ENCODE measurements at places on chromosomes 7 and 10.
A peak's percentile ranks its signal among the peaks of the same experiment; 100 is the strongest.

GRCh38 chr10:61937631-61938351 lies 36.3 kb downstream of the ARID5B start:
- DNase-seq, result no peak

GRCh38 chr10:35396560-35397434 lies 60.5 kb downstream of the CCNY start:
- DNase-seq, result no peak

DNA sequence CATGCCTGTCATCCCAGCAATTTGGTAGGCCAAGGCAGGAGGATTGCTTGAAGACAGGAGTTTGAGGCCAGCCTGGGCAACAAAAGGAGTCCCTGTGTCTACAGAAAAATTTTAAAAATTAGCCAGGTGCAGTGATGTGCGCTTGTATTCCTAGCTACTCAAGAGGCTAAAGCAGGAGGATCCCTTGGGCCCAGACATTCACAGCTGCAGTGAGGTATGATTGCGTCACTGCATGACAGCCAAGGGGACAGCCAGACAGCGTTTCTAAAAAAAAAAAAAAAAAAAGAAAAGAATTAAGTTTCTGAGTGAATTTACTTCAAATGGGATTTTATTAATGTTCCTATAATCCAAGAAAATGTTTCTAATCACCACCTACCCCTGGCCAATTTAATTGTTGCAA lies 87.4 kb upstream of the RNF148 start:
- DNase-seq, result no peak

GRCh38 chr7:51265066-51265907 lies 51.3 kb downstream of the COBL start:
- no peak for DNase-seq

DNA sequence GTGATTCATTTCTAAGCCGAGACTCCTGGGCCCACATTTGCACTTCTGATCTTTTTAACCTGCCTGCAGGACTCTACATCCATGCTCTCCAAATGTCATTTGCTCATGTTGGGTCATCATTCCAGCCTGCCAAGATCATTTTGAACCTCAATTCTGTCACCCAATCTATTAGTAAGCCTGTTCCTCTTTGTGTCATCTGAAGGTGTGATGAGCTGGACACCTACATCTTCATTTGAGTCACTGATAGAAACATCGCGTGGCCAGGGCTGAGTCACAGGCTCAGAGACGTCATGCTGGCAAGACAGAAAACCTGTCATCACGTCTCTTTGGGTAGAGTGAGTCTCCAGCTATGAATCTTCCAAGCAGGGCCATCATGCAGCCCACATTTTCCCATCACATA lies 65.3 kb upstream of the SLF2 start:
- DNase-seq, result peak; percentile 64

DNA sequence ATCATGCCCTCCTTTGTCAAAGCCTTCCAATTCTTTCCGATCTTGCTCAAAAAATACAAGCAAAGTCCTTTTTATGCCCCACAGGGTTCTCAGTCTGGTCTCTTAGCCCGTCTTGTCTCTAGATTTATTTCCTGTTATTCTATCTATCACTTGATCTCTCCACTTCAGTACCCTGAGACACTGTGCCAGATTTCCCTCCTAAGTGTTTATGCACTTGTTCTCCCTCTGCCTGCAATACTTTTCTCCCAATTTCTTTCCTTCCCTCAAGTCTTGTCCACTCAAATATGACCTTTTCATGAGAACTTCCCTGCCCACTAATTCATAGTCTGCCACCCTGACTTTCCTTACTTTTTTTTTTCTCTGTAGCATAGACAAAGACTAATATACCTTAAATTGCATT lies 141.4 kb downstream of the MBL2 start:
- DNase-seq, result no peak

DNA sequence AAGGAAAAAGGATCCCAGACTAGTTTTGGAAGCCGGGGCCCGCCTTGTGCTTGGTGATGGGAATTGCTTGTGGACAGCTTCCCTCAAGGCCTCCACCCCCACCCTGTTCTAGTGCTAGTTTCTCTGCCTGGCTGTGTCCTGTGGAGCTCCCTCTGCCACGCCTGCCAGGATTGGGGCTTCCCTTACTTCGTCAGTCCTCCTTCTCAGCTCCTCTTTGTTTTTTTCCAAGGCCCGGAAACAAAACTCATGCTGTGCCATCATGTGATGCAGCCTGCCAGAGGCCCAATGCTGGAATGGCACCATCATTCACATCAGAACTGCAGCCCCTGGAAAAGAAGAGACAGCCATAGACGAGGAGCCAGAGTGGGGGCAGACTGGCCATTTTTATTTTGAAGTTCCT lies 11.2 kb downstream of the YKT6 start:
- DNase-seq, result no peak

GRCh38 chr7:17040716-17041115 lies 158.9 kb upstream of the AGR3 start:
- no peak for DNase-seq

DNA sequence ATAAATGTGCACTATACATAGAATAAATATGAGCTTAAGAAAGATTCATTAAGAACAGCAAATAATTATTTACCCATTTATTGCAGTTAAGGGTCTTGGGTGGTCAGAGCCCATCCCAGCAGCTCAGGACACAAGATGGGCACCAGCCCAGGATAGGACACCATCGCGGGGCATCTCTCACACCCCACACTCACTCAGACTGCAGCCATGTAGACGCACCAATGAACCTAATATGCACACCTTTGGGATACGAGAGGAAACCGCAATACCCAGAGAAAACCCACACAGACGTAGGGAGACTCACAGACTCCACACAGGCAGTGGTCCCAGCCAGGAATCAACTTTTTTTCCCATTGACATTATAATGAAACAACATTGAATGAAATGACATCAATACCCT lies 36.0 kb downstream of the CARD11 start:
- DNase-seq, result no peak

GRCh38 chr10:124285587-124286527 lies 132.9 kb downstream of the OAT start:
- DNase-seq, result no peak

GRCh38 chr7:82167558-82168314 lies 275.8 kb downstream of the CACNA2D1 start:
- DNase-seq, result no peak

DNA sequence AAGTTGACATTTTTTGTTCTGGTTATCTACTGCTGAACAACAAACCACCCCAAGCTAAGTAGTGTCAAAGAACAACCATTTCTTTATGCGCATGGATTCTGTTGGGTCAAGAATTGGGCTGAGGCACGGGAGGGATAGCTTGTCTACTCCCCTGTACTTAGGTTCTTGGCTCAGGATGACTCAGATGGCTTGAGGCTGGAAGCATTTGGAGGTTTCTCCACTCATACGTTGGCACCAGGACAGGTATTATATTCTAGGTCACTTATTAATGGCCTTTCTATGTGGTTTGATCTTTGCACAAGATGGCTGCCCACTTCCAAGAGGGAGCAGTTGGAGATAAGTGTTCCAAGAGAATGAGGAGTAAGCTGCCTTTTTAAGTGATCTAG lies 11.8 kb upstream of the TFAM start:
- DNase-seq, result no peak

GRCh38 chr10:3757638-3758490 lies 27.1 kb downstream of the KLF6 start:
- peak; percentile 75 for DNase-seq

DNA sequence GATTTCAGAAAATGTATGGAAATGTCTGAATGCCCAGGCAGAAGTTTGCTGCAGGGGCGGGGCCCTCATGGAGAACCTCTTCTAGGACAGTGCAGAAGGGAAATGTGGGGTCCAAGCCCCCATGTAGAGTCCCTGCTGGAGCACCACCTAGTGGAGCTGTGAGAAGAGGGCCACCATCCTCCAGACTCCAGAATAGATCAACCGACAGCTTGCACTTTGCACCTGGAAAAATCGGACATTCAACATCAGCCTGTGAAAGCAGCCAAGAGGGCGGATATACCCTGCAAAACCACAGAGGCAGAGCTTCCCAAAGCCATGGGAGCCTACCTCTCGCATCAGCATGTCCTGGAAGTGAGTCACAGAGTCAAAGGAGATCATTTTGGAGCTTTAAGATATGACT lies 14.3 kb downstream of the RPEL1 start:
- DNase-seq, result no peak

GRCh38 chr7:132148876-132149275 lies 427.4 kb downstream of the PLXNA4 start:
- no peak for DNase-seq

GRCh38 chr7:155770241-155770640 lies 42.0 kb downstream of the SHH start:
- no peak for DNase-seq

DNA sequence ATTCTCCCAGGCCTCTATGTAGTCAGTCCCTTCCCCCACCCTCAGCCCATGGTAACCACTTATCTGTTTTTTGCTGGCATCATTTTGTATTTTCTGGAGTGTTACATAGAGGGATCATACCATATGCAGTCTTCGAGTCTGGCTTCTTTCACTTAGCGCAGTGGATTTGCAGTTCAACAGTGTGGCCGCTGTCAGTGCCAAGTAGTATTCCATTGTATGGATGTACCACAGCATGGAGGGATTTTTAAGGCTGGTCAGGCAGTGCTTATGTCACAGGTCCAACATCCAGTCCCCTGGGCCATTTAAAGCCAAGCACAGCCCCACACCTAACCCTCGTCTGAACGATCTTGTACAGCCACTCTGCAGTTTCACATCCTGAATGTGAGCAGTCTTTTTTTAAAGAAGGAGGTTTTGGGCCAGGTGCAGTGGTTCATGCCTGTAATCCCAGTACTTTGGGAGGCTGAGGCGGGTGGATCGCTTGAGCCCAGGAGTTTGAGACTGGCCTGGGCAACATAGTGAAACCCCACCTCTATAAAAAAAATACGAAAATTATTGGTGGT lies 121.8 kb downstream of the CUX1 start:
- DNase-seq, result no peak

GRCh38 chr7:8338206-8338605 lies 76.2 kb upstream of the ICA1 start:
- DNase-seq, result no peak

GRCh38 chr7:5681423-5681822 lies 100.0 kb downstream of the RNF216 start:
- no peak for DNase-seq

GRCh38 chr10:104254493-104255310 lies at the start of gene GSTO1:
TSS of gene GSTO1 (plus strand) at chr10:104254892. CDS start at chr10:104254929, 37 bp downstream.
- DNase-seq, result peak; percentile 27

DNA sequence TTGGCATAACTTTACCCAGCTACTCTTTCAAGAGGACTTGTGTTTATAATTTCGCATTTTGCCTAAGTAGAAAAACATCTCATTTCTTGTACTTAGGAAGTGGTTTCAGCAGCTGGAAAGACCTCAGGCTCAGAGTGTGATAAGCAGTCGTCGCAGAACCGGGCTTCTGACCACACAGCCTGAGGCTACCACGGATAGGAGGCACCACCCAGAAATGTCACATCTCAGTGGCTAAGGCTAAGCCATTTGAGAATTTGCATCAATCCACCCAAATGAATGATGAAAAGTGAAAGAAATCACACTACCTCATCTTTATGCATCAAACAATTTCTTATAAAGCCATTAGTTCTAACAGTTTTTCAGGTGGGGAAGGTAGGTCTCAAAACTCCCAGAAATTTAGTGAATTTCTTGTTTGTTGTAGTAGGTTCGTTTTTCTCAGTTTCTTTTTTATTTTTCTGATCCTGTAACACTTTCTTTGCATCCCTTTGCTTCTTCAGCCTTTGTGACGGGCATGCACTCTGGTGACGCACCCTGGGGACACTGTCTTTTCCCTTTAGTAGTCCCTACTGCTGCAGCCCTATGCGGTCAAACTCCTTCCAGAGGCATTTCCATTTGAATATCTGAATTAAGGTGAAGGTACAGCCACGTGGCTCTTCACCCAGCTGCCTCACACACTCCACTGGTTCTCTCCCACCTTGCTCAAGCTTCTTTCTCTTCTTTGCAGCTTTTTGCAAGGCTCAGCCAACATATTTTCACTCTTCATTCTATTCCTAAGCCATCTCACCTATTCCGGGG lies 68.5 kb downstream of the MAP3K8 start:
- no peak for DNase-seq

GRCh38 chr10:79422178-79422892 lies 23.1 kb downstream of the ZCCHC24 start:
- DNase-seq, result no peak

DNA sequence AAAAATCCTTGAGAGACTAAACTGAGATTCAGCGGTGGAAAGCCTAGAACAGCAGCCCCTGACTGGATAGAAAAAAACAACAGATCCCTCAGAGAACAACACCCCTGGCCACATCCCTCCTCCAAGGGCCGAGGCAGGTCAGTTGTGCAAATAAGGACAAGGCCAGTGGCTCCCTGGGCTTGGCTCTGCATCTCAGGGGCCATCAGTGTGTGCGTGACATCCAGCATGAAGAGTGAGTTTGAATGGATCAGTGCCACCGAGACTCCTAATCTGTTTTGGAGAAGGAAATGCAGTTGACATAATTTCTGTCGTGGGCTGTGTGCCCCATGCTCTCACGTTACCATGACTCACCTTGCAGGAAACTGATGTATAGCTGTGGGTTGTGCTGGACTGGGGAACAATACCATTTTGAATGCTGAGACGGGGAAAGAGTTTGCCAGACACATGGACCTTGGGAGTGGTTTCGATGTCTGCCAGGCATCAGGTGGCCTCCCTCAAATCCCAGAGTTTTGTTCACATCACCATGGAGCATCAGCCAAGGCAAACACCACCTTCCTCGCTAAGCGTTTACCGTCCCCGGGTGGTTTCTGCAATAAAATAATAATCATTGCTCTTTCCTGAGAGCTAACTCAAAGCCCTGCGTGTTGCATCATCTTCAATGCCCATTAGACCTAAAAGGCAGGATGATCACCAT lies 153.2 kb upstream of the FZD8 start:
- no peak for DNase-seq

GRCh38 chr10:120513307-120513796 lies 56.3 kb downstream of the PLPP4 start:
- no peak for DNase-seq

DNA sequence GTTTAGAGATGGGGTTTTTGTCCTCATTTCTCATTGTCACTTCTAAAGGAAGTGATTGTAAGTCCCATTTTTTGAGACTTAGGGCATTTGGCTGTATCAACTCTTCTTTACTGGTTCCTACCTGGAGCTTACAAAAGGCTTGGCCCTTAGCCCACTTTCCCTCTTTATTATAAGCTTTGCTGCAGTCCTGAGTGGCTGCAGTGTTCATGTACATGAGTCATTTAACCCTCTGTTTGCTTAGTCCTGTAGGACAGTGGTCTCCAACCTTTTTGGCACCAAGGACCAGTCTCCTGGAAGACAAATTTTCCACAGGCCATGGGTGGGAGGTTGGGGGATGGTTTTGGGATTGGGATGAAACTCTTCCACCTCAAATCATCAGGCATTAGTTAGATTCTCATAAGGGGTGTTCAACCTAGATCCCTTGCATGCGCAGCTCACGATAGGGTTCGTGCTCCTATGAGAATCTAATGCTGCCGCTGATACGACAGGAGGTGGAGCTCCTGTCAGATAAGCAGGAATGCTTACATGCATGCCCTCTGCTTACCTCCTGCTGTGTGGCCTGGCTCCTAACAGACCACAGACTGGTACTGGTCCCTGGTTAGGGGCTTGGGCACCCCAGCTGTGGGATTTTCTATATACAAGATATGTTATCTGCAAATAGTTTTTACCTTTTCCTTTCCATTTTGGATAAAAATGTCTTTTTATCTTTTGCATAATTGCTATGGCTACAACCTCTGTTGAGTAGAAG lies 99.7 kb downstream of the CCSER2 start:
- no peak for DNase-seq

- DNase-seq, result no peak
Measured at GRCh38 chr10:49111320-49111698, 4.0 kb downstream of the VSTM4 start.

All from stimulated activated naive CD4-positive, alpha-beta T cell treated with Interleukin-2 at 50 U/mL for 16 hours (primary cell).